ENCODE measurements at places on chromosomes 12 and 14. TPM values are rescaled to one million over a fixed set of nuclear protein-coding genes. Genes with fewer than 3 reads are reported as not detected.

GRCh38 chr12:49012739-49013138 is 5.8 kb downstream of the PRKAG1 start:
- DNase-seq, result no peak

GRCh38 chr14:73720636-73721035 is 6.5 kb upstream of the PNMA1 start:
- no peak for DNase-seq

DNA sequence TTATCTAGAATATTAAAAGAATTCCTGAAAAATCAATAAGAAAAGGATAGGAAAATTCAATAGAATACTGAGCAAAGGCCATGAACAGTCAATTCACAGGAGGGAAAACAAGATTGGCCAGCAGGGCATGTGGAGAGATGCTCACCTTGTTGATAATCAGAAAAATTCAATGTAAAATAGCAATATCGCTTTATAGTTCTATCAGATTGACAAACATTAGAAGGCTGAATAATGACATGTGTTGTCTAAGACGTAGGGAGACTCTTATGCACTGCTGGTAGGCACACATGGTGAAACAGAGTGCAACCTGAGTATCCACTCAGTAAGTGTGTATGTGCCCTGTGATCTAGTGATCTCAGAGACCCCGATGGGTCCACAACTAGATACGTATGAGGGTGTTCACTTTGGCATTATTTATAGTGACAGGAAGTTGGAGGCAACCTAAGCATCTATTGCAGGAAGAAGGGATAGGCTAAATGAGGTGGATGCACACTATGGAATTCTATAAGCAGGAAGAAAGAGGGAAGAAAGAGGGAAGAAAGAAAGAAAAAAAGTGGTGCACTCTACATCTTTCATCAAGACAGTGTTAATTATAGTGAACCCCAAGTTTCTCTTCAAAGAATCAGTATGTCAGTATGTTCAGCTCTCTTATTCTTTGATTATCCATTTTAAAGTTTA is 3.8 kb upstream of the ANKRD33 start:
- no peak for DNase-seq

DNA sequence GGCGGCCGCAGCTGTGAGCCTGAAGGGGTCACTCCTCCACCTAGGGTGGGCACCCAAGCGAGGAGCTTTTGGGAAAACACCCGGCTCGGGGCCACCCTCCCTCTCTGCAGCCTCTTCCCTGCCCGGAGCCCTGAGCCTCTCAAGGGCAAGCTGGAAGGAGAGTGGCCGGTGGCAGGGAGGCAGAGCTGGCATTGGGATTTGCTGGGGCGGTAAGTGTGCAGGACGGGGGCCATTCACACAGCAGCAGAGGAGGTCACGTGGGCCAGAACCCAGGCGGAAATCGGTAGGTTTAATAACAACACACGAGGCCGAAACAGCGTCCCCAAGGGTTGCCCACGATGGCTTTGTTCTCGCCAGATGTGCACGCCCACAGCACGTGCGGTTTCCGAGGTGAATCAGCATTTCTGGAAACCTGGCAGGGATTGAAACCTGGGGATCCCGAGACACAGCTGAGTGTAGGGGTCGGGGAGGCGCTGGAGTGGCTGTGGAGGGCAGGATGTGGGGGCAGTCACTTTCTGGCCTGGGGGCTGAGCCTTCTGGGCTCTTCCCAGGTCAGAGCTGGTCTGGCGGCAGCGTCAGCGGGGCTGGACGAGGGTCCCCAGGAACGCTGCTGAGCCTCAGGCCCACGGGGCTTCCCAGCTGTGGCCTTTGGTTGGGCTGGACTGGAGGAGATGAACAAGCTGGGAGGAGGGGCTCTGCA is 23.5 kb downstream of the NOC4L start:
- no peak for DNase-seq

GRCh38 chr12:40688085-40688725 is 4.0 kb upstream of the CNTN1 start:
- DNase-seq, result no peak

SLC6A13 gene
- total RNA-seq, result 0.27 TPM

TAS2R42 gene
- not detected for total RNA-seq

RPL10L gene
- total RNA-seq, result not detected

- DNase-seq, result no peak
Observed at GRCh38 chr12:92470608-92471021, 232.2 kb upstream of the PLEKHG7 start.

ZDHHC22 gene
- total RNA-seq, result 5.9 TPM

REM2 gene
- total RNA-seq, result 3.0 TPM

- no peak for DNase-seq
Observed at GRCh38 chr12:91367234-91367849, 184.7 kb upstream of the DCN start.

- no peak for DNase-seq
Observed at GRCh38 chr12:57171668-57172067, 24.2 kb upstream of the LRP1-AS start.

- peak; percentile 43 for DNase-seq
Observed at GRCh38 chr12:80186727-80187217, 87.4 kb downstream of the OTOGL start.

All from neural crest cell (in vitro differentiated cells).